ENCODE measurements at places on chromosomes 12 and 14.

- DNase-seq = no peak
Observed at GRCh38 chr14:105475269-105476096, 862 bp downstream of the CRIP2 start.

DNA sequence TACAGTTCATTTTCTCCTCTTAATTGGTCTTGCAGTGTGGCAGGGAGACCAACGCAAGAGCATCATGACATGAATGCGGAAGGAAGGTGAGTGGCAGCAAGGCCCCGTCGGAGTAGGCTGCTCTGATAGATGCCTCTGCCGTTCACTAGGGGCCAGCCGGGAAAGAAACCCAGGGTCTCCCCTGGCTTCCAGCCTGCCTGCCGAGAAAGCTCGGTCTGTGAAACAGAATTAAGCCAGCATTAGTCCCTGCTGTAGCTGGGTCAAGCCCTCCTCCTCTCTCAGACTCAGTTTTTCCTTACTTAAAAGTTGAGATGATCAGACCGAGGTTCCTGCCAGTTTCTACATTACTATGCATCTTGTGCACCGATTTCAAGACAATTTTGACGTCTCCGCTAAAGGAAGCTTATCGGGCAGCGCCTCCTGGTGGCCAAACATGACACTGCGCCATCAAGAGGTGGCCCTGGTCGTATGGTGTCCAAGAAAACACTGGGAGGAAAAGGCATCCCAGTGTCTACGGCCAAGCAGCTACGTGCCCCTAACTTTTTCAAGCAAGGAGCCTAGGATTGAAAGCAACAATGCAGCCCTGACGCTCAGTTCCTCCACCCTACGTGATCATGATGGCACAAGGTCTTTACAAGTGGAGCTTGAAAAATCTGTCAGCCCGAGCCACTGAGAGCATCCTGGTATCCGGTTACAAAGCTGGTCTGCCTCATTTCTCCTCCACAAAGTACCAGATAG lies 131.6 kb downstream of the KSR2 start:
- DNase-seq = peak; percentile 62

GRCh38 chr12:66640691-66641460 lies 38.0 kb downstream of the GRIP1 start:
- DNase-seq = no peak

DNA sequence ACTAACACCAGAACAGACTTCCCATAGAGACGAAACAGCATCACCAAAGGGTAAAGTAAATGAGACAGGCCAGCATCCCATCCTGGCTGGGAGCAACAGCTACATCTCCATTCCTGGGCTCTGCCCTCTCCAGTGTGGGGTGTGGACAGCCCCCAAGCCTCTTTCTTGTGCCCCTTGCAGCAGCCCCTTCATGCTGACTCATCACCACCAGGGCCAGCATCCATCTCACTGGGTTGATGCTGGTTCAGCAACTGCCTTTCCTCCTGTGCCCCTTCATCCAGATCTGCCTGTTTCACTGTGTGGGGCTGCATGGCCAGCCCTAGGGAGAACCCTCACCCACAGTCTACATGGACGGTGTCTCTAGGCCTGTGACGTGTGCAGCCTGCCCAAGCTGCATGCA lies 569.1 kb upstream of the TBX3 start:
- no peak for DNase-seq

DNA sequence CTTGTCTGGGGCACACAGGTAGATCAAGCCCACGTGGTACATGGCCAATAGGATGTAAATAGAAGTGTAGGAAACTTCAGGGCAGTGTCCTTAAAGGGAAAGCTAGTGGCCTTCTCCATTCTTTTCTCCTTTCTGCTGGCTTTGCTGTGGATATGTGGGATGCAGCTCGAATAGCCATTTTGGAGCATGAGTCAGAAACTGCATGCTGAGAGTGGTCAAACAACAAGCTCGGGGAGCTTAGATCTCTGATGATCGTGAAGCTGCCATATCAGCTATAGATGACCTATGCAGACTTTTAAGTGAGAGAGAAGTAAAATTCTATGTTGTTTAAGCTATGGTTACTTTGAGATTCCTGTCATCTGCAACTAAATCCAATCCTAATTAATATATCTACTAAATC lies 241.3 kb upstream of the DAAM1 start:
- DNase-seq = no peak

GRCh38 chr14:101797856-101798255 lies 36.3 kb downstream of the PPP2R5C start:
- no peak for DNase-seq

GRCh38 chr12:13817131-13817530 lies 164.3 kb downstream of the GRIN2B start:
- no peak for DNase-seq

DNA sequence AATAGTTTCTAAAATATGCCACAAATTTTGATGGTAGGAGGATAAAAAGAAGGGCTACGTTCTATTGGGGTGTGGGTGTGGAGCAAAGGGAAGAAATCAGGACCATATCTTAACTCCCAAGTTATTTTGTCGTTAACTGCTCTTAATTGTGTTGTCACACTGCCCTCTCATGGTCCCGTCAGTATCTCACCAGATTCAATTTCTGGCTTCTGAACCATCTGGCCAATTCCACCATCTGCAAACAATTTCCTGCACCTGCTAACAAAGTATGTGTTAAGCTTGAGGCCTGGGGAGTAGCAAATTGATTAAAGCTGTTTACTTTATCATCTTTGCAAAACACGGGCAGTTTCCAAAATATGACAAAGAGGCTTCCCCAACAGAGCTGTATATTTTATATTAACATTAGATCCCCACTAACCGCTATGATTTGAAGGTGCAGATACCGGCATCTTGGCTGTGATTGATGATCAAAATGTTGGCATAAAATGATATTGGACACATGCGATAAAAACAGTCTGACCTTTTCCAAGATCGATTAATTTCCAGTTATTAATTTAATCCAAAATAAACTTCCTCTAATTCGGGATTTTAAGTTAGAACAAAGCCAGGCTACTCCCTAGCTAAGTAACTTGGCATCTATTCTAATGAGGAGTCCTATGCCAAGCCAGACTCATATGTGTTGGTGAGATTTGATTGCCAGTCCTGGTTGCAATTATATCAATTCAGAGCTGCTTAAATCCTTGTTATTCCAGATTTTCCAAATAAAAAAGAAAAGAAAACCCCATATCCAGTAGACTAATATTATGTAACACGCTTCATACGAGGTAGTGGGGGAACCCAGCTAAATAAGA lies 6.9 kb upstream of the DNM1L start:
- DNase-seq = no peak

GRCh38 chr14:94663965-94664704 lies 51.9 kb downstream of the SERPINA3 start:
- DNase-seq = no peak

GRCh38 chr12:75489187-75489586 lies 8.6 kb downstream of the GLIPR1 start:
- DNase-seq = no peak

DNA sequence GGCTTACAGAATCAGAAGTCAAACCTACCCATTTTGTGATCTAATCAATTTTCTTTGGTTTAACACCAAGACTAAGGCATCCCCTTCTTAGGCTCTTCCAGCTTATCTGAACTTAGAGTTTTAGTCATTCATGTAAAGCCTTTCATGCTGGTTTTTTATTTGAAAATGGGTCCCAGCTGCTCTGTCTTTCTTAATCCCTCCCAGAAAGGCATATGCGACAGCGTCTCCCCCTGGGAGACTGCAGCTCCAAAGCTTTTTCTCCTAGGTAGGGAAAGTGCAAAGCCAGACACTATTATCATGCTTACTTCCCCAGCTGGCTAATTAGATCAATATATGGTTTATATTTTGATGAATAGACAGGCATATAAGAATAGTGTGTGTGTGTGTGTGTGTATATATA lies 96.6 kb upstream of the E2F7 start:
- no peak for DNase-seq

GRCh38 chr12:10540776-10541205 lies 35.1 kb downstream of the EIF2S3B start:
- no peak for DNase-seq

DNA sequence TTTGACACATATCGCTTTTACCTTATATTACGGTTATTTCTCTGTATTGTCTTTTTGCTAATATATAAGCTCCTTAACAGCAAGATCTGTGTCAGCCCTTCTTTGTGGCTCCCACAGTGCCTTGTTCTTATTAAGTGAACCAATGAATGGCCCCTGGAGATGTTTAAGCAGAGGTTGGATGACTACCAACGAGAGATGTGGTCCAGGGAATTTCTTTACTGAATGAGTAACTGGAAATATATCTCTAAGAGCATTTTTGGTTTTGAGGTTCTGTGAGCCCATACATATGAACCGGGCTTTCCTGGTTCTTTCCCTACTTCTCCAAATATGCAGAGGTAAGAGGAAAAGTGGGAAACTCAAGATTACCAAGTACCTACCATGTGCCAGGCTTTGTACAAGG lies 23.5 kb downstream of the CALCOCO1 start:
- no peak for DNase-seq

DNA sequence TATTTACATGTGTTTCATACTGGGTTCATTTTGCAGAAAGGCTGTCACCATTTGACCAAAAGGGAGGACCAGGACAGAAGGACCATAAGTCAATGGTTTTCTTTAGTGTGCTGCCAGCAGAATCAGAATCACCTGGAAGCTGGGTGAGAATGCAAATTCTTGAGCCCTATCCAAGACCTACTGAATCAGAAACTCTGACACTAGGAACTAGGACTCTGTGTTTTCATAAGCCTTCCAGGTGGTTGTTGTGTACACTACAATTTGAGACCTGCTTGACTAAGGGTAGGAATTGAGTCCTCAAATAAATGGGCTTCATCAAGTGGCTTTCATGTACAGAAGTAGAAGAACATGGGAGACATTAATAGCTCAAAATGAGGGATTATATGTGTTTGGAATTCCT lies 32.2 kb downstream of the PDE6H start:
- DNase-seq = no peak

DNA sequence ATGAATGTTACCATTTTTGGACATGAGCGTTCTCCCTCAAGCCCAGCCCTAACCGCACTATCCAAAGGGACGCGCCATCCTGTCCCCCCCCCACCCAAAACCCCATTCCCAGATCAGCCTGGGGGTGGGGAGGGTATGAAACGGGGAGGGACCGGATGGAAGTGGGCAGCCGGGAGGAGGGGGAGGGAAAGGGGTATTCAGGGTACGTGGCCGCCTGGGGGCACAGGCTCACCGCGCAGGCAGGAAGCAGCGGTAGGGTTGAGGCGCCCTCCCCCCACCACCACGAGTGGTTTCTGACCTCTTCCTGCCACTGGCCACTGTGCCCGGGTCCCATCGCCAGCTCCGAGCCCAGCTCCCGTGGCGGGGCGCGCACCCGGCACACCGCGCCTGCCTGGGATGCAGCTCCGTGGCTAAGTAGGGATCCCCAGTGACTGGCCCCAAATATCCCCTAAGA lies 1.4 kb downstream of the ACTN1 start:
- DNase-seq = peak; percentile 81
